Fibroblast of lung (primary cell): ENCODE measurements at places on chromosomes 4 and X. TPM values are rescaled to one million over a fixed set of nuclear protein-coding genes. Genes with fewer than 3 reads are reported as not detected.

Gene FGG
- total RNA-seq = not detected in 2 replicates

Gene INPP4B
- total RNA-seq = 9.2 and 19.7 TPM in 2 replicates

Gene TLL1
- 0.26 and 0.33 TPM in 2 replicates for total RNA-seq

Gene RELL1
- 65.0 and 71.0 TPM in 2 replicates for total RNA-seq

Gene PCDH7
- 2.3 and 9.0 TPM in 2 replicates for total RNA-seq

Gene NPY1R
- under 0.01 TPM in 2 replicates for total RNA-seq

Gene TMPRSS11F
- total RNA-seq = not detected in 2 replicates

Gene MTTP
- total RNA-seq = 0.26 and 0.83 TPM in 2 replicates

- no peaks in the 10 kb centered on the region for H3K36me3 ChIP-seq
- H3K27me3 ChIP-seq = no peaks in the 10 kb centered on the region
- peak overlapping the region; percentile 65 for H3K27ac ChIP-seq
- H3K4me3 ChIP-seq = no peak overlapping the region
- peaks cover 8% of the 10 kb centered on the region for H3K4me1 ChIP-seq
- DNase-seq = peak; percentile 90
These were observed 114.5 kb upstream of the ACSL4 start for GRCh38 chrX:109847257-109848187.

- H3K4me3 ChIP-seq = no peak overlapping the region
- no peaks in the 10 kb centered on the region for H3K36me3 ChIP-seq
- no peaks in the 10 kb centered on the region for H3K4me1 ChIP-seq
- DNase-seq = no peak
These were observed 11.2 kb downstream of the ABLIM2 start for GRCh38 chr4:8147231-8147970.

DNA sequence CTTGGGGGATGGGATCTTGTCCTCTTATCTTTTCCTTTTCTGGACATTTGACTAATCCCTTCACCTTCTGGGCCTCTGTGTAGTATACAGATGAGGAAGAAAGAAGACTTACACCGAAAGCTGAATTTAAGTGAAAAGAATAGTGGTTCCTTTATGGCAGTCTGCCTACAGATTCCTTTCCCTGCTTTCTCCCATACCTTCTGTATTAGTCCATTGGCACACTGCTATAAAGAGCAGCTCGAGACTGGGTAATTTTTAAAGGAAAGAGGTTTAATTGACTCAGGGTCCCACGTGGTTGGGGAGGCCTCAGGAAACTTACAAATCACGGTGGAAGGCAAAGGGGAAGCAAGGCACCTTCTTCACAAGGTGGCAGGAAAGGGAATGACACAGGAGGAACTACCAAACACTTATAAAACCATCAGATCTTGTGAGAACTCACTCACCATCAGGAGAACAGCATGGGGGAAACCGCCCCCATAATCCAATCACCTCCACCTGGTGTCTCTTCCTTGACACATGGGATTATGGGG, 34.0 kb upstream of the CD38 start:
- H3K27me3 ChIP-seq = no peaks in the 10 kb centered on the region
- peak; percentile 78 for DNase-seq
- no peaks in the 10 kb centered on the region for H3K36me3 ChIP-seq
- no peak overlapping the region for H3K27ac ChIP-seq
- H3K4me1 ChIP-seq = no peaks in the 10 kb centered on the region

- no peaks in the 10 kb centered on the region for H3K27me3 ChIP-seq
- H3K36me3 ChIP-seq = no peaks in the 10 kb centered on the region
- H3K4me3 ChIP-seq = no peak overlapping the region
- H3K27ac ChIP-seq = no peak overlapping the region
- H3K4me1 ChIP-seq = no peaks in the 10 kb centered on the region
These were observed 1017.6 kb upstream of the HS3ST1 start for GRCh38 chr4:12446256-12446655.

GRCh38 chr4:22115262-22115661, 166.7 kb upstream of the KCNIP4 start:
- H3K27me3 ChIP-seq = no peaks in the 10 kb centered on the region
- no peaks in the 10 kb centered on the region for H3K36me3 ChIP-seq
- H3K4me1 ChIP-seq = no peaks in the 10 kb centered on the region

- no peaks in the 10 kb centered on the region for H3K27me3 ChIP-seq
- no peak overlapping the region for H3K27ac ChIP-seq
- H3K4me3 ChIP-seq = no peak overlapping the region
- DNase-seq = no peak
- no peaks in the 10 kb centered on the region for H3K36me3 ChIP-seq
These were observed 274.4 kb upstream of the ARX start for GRCh38 chrX:25290132-25290531.

- no peak for DNase-seq
- no peaks in the 10 kb centered on the region for H3K27me3 ChIP-seq
- no peak overlapping the region for H3K4me3 ChIP-seq
- no peak overlapping the region for H3K27ac ChIP-seq
- no peaks in the 10 kb centered on the region for H3K4me1 ChIP-seq
- no peaks in the 10 kb centered on the region for H3K36me3 ChIP-seq
These were observed 23.7 kb upstream of the LRAT start for GRCh38 chr4:154720123-154720522.

DNA sequence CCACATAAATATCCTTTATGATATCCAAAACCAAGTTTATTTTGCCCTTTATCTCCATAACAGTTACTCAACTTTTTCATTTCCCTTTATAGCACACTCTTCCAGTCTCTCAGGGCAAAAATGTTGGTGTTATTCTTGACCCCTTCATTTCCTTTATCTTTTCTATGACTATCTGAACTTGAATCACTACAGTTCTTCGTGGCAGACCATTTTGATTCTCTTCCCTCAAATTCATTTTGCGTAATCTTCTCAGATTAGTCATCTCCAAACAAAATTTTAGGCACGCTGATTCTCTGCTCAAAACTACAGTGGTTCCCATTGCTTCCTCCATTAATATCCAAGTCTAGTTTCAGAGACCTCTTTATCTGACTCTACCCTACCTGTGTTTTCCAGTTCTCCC, 26.1 kb downstream of the RUFY3 start:
- peak; percentile 39 for DNase-seq
- H3K27ac ChIP-seq = no peak overlapping the region
- no peaks in the 10 kb centered on the region for H3K4me1 ChIP-seq
- no peak overlapping the region for H3K4me3 ChIP-seq

- no peak overlapping the region for H3K4me3 ChIP-seq
- H3K27ac ChIP-seq = no peak overlapping the region
- no peaks in the 10 kb centered on the region for H3K36me3 ChIP-seq
- no peaks in the 10 kb centered on the region for H3K4me1 ChIP-seq
- no peak for DNase-seq
These were observed 60.2 kb upstream of the BLTP1 start for GRCh38 chr4:122091836-122092405.
